Left ventricle myocardium superior (tissue), 1 donor: ENCODE measurements at places on chromosomes 16 and 17. TPM values are rescaled to one million over a fixed set of nuclear protein-coding genes. Genes with fewer than 3 reads are reported as not detected.

DNA sequence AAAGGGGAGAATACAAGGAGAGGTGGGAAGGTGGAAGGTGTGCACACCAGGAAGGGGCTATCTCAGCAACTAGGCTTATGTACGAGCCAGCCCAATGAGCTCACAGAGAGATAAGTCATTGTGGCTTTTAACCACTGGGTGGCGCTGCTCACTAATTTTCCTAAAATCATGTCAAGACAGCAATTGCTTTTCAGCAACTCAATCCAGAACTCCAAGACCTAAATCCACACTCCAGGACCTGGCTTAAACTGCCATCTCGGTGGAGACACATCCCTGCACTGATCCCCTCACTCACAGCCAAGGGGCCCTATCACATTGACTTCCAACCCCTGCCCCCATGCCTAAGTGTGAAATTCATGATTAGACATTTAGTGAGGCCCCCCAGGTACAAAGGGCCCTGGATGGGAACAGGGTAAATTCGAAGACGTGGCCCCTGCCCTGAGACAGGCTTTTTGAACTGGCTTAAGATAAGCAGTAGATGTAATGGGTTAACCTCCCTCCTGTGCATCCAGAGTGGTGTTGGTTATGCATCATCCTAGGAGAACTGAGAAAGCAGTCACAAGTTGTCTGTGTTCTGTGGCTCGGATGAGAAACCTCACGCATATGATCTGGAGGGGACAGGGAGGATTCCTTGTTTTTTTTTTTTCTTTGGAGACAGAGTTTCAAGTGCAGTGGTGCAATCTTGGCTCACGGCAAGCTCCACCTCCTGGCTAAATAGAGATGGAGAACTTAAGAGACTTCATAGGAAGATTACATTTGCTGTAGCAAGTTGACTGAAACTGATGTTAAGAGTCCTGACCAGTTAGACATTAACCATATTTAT is 11.5 kb downstream of the CCL16 start:
- peak; percentile 69 for DNase-seq

DNA sequence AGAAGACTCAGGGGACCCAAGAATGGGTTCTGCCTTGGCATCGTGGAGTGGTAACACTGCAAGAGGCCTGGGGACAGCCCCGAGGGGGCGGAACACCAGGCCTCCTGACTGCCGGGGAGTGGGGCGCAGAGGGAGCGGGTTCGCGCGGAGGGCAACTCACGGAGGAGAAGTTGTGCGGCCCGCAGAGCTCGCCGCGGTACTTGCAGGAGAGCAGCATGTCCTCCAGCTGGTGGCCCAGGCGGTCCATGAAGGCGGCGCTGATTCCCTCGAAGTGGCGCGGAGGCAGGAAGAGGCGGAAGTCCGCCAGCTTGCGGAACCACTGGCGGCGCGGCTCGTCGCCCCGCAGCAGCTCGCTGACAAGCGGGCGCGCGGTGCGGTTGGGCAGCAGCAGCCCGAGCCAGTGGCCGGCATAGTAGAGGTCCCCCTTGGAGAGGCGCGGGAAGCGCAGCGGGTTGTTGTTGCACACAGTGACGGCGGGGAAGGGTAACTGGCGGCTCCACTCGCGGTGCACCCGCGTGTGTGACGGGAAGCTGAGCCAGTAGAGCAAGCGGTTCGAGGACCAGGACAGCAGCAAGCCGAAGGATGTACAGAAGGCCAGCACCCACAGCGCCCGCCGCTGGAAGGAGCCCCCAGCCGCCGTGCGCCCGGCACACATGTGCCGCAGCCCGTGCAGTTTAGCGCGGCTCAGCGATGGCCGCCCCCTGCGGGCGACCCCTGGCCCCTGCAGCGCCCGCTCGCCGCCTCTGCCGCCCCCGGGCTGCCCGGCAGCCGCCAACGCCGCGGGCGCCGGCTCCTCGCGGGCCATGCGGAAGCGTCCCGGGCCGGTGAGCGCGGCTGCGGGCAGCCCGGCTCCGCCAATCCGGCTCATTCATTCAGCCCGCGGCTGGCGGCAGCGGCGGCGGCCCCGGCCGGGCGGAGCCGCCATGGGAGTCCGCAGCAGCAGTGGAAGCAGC is 1.6 kb downstream of the ASIC2 start:
- DNase-seq = peak; percentile 32

DNA sequence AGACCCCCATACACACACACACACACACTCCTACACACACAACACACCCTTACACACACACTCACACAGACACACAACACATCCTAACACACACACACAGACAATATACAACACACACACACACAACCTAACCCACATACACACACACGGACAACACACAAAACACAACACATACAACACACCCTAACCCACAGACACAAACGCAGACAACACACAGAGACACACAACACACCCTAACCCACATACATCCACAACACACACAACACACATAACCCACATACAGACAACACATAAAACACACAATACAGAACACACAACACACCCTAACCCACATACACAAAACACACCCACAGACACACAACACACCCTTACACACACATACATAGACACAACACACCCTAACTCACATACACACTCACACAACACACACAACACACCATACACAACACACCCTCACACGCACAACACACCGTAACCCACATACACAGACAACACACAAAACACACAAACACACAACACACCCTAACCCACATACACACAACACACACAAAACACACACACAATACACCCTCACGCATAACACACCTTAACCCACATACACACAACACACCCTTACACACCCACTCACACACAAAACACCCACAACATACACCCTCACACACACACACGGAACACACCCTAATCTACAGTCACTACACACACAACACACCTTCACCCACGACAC is 4.4 kb downstream of the ASGR1 start:
- DNase-seq = no peak

DNA sequence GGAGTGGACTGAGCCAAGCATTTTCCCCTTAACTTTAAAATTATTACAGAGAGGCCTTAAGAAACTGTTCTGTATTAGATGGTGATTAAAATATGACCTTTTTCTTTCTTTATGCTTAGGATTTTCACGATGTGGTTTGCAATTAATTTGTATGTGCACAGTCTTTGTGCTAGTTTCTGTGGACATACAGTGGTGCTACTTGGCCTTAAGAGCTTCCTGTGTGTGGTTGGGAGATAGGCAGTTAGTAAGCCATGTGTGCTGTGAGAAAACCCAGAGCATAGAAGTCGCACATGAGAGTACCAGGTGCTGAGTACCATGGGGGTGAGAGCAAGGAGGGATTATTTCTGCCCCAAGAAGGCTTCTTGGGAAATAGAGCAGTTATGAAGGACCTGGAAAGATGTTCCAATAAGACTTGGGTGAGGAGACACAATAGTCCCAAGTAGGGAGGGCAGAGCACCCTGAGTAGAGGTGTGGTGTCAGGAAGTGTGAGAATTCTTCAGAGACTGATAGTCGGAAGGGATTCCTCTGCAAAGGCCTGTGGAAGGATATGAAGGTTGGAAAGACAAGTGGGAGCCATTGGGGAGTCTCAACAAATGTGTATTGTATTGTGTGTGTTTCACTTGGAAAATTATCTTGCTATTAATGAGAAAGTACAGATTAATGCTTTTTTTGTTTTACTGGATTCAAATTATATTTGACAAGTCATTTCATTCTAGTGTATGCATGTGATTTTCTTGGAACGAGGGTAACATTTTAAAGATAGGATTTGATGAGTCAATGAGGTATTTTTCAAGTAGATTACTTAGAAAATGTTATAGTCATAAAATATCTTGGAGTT is 239.9 kb downstream of the PRKCA start:
- DNase-seq = no peak

The FAM171A2 gene
- 0.72 TPM for total RNA-seq

DNA sequence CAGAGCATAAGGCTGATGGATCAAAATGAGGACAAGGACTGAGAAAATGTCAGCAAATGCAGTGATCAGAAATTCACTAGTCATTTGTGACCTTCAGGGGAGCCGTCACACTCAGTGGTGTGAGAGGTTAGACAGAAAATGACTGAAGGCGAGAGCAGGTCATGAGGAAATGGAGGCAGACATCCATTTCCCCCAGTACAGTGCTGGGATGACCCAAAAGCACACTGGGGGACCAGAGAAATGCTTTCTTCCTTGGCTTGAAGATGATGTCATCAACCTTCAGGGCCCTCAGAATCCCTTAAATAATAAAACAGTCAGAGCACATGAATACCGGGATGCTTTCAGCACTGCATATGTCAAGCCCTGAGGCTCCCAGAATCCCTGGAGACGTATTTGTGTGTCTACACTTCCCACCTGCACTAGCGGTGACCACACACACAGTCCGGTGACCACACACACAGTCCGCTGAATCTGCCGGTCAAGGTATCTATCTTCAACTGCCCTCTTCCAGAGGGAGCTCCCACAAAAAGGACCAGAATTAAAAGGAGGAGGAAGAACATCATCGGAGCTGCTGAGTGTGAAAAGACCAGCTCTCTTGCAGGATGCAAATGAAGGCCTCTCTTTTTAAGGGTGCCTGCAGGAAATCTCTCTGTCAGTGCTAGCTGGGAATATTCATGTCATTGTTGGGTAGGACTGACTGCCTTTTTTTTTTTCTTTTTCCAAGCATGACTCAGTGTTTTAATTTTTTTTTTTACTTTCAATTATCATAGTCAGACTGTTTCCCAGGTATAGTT is 8.2 kb downstream of the UBE2O start:
- no peak for DNase-seq

GRCh38 chr16:23700093-23700492 is 12.9 kb downstream of the ERN2 start:
- DNase-seq = no peak

The ALOXE3 gene
- total RNA-seq = not detected

The SLC47A1 gene
- total RNA-seq = 4.6 TPM

- DNase-seq = no peak
Measured at GRCh38 chr16:85847681-85848601, 48.4 kb downstream of the COX4I1 start.

DNA sequence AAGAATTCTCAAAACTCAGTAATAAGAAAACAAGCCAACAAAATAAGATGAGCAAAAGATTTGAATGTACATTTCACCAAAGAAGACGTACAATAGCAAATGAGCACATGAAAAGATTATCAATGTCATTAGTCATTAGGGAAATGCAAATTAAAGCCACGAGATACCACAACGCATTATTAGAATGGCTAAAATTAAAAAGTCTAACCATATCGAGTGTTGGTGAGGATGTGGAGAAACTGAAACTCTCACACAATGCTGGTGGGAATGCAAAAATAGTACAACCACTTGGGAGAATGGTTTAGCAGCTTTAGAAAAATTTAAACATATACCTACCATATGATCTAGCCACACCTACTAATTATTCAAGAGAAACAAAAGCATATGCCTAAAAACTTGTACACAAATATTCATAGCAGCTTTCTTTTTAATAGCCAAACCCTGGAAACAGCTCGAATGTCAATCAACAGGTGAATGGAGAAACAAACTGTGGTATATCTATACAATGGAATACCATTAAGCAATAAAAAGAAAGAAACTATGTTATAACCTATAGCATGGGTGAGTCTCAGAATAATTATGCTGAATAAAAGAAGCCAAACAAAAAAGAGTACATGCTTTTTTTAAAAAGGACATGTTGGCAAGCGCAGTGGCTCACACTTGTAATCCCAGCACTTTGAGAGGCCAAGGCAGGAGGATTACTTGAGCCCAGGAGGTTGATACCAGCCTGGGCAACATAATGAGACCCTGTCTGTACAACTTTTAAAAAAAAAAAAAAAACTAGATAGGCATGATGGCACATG is 103.6 kb downstream of the LITAF start:
- DNase-seq = no peak

DNA sequence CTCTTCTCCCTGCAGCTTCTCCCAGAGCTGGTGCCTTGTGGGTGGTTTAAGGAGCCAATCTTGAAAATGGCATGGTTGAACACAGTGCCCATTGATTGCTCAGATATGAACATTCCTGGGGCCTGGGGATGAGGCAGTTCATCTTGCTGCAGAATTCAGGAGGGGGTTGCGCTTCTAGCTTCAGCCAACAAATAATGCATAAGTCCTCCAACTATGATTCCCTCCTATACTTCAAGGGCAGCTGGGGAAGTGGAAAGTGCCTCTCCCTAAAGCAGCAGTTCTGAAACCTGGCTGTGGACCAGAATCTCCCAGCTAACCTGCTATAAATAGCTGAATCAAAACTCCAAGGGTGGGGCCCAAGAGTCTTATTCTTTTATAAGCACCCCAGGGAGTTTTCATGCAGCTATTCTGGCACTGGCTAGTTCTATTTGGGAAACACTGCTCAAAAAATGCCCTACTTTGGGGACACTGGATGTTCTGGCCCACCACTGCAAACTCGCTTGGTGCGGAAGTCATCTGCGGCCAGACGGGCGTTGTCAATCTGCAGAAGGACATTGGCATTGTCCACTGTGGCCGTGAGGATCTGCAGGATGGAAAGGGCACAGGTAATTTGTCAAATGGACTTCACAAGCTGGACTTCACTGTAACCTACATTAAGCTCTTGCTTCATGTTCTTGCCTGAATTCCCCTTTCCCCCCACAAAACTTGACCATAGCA is 130.3 kb downstream of the CCDC144A start:
- DNase-seq = peak; percentile 45

The KRTAP4-9 gene
- not detected for total RNA-seq

- DNase-seq = no peak
Measured at GRCh38 chr16:77404775-77405174, 30.1 kb downstream of the ADAMTS18 start.
